ENCODE measurements at places on chromosomes 3 and 15. TPM values are rescaled to one million over a fixed set of nuclear protein-coding genes. Genes with fewer than 3 reads are reported as not detected.

Gene EHHADH
- 32.8 TPM for polyA plus RNA-seq

Gene TM6SF1
- polyA plus RNA-seq = 1.9 TPM

Gene NLGN1
- polyA plus RNA-seq = 2.9 TPM

Gene ACTRT3
- polyA plus RNA-seq = 4.3 TPM

Gene IL5RA
- 0.41 TPM for polyA plus RNA-seq

Gene HHATL
- polyA plus RNA-seq = 0.48 TPM

Gene LYZL4
- polyA plus RNA-seq = not detected

Gene SEC11A
- polyA plus RNA-seq = 261 TPM

Gene NDN
- polyA plus RNA-seq = 83.0 TPM

Gene VIPR1
- 1.6 TPM for polyA plus RNA-seq

Gene FILIP1L
- polyA plus RNA-seq = 21.7 TPM

Gene SLC49A4
- polyA plus RNA-seq = 14.7 TPM
